SJSA1 (cell line): ENCODE measurements at places on chromosomes 4 and X.

- DNase-seq: no peak
Observed at GRCh38 chr4:27278615-27279375, 418.2 kb downstream of the STIM2 start.

DNA sequence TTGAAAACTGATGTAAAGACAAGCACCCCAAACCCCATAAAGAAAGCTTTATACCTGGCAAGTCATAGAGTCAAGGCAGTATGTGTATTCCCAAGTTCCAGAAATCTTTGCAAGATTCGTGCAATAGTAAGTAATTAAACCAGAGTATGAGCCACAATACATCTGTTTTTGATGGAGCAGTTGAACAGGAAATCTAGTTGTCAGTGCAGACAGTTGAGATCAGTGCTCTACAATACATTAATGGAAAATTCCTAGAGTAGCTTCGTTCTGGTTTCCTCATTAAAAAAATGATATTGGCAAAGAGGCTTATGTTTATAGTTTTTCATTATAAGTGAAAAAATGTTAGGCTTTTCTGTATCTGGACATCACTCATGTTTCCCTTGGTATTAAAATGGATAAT, 575.3 kb downstream of the TRIML1 start:
- DNase-seq: no peak

DNA sequence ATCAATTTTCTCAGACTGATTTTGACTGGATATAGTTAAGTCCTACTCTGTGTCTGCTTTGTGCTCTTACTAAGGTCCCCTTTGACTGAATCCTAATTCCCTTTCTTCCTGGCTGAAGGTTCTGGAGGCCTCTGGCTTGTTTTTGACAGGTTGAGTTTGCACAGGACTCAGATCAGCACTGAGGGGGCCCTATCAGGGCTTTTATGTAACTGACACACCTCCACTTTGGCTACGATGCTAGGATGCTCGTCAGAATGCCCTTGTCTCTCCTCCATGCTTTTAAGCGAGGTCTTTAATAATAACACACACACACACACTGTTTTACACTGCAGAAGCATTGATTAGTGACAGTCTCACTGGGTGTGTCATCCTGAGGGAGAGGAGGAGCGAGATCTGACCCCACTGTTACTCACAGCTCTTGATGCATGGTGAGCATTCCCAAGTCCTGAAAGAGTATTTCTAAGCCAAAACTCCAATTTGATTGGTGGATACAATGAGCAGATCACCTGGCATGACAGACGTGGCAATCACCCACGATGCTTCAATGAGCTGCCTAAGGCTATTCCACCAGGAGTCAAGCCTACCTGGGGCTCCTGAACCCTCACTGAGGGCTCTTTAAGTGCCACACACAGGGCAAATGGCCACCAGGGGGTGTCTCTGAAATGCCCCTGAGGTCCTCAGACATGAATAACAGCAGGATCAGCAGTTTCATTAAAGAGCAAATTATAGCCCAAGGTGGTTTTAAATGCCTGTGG, 130.4 kb upstream of the CPEB2 start:
- no peak for DNase-seq

GRCh38 chr4:56348576-56348975, 38.7 kb downstream of the AASDH start:
- DNase-seq: no peak

- DNase-seq: no peak
Observed at GRCh38 chr4:15147714-15148113, 145.4 kb downstream of the CPEB2 start.

DNA sequence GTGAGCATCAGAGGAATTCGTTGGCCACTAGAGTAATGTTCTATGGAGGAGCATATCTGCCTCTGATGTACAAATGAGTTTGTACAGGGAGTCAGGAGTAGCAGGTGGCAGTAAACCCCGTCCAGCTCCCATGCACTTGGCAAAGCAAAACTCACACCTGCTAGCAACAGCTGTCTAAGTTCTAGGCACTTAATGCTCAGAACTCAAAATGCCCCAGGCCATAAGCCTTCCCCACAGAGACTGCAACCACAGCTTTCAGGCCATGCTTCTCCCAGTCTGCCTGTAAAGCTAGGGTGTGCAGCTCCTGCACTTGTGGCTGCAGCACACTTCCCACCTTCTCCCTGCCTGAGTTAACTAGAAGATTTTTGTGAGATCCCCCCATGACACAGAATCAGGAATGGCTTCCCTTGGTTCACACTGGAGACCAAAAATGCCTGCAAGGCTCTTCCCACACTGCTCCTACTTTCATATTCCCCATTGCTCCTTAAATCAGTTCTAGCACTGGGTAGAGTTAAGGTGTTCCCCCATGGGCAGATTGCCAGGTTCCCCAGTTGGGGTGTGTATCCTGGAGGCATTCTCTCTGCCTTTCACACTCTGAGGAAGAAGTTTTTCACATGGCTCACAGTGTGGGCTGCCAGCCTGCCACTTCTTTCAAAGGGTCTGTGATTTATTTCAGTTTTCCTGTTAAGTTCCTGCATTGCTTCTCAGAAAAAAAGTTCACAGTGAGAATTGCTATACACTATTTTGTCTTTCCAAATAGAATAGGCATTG, 189.9 kb downstream of the STPG2 start:
- DNase-seq: no peak
